ENCODE measurements at places on chromosomes 7 and 10.

DNA sequence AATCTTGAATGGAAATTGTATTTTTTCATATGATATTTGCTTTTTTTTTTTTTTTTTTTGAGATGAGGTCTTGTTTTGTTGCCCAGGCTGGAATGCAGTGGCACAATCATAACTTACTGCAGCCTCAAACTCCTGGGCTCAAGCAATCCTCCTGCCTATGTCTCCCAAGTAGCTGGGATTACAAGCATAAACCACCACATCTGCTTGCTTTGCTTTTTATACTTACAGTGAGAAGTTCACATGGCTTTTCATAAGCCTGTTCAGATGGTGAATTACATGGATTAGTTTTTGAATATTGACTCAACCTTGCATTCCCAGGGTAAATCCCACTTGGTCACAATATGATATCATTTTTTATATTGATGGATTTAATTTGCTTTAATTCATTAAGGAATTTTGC is 22.0 kb downstream of the LRRD1 start:
- DNase-seq, result peak; percentile 68

DNA sequence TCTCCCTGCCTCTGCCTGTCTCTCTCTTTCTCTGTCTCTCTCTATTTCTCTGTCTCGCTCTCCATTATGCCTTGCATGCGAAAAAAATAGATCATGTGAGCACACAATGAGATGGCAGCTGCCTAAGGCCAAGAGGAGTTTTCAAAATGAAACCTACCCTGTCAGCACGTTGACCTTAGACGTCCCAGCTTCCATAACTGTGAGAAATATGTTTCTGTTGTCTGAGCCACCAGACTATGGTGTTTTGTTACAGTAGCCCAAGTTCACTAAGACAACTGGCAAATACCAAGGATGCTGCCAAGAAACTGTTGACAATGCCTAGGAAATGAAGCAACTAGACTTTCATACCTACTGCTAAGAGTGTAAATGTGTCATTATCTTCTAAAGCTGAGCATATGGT is 70.6 kb upstream of the PLXDC2 start:
- DNase-seq, result peak; percentile 90

GRCh38 chr7:44117801-44118429 is 5.4 kb downstream of the POLD2 start:
- peak; percentile 37 for DNase-seq

DNA sequence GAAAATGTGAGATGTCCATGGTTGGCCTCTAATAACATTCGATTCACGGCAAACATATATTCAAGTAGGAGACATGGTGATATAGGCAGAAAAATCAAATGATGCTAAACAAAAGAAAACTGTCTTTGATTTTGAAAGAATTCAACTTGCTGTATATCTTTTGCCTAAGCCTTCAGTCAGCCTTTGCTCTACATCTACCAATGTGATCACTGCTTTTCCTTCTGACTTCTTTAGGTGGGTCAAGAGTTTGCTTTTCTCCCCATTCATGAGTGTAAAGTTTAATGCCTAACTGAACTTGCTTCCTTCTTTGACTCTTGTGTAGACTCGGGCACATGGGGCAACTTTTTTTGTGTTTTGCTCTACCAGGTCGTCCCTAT is 417 bp upstream of the HIF1AN start:
- DNase-seq, result no peak

- no peak for DNase-seq
These were observed 31.0 kb upstream of the ARID5B start for GRCh38 chr10:61870526-61870895.

- no peak for DNase-seq
These were observed 8.7 kb upstream of the VWDE start for GRCh38 chr7:12412407-12412806.

- DNase-seq, result no peak
These were observed 84.3 kb downstream of the NPTX2 start for GRCh38 chr7:98701372-98701771.

GRCh38 chr10:50375051-50375452 is 123.7 kb upstream of the ASAH2 start:
- no peak for DNase-seq

DNA sequence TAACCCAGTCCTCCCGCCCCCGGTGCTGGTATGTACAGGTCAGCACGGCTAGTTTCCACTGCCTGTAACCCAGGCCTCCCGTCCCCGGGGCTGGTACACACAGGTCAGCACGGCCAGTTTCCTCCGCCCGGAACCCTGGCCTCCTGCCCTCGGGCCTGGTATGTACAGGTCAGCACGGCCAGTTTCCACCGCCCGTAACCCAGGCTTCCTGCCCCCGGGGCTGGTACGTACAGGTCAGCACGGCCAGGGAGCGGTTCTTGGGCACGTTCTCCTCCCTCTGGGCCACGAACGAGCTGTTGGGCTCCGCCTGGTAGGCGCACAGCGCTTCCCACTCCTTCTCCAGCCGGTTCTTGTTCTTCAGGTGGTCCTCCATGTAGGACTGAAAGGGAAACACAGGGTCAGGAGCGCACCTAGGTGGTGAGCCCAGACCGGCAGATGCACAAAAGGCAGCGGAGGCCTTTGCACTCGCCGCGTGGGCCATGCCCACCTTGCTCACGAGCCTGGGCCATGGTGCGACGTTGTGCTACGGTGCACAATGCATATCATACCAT is 284.4 kb downstream of the DNAJB6 start:
- DNase-seq, result no peak

GRCh38 chr7:42139751-42140150 is 97.3 kb downstream of the GLI3 start:
- DNase-seq, result no peak

DNA sequence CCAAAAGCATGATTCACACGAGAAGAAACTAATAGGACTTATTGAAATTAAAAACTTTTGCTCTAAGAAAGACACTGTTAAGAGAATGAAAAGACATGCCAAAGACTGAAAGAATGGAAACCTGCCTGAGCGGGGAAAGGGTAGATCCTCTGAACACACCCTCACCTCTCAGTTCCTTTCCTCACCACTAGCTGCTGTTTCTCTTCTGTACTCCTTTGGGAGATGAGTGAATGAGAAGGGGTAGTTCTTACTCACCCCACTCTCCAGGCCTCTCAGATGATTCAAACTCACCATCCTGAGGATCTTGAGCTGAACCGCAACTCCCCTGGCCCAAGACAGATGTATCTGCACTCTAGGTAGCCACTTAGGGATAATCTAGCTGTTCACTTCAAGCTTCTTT is 41.9 kb downstream of the IQUB start:
- DNase-seq, result no peak

- DNase-seq, result no peak
These were observed 120.8 kb upstream of the NANOS1 start for GRCh38 chr10:118908557-118909256.

GRCh38 chr10:4354382-4354812 is 471.6 kb upstream of the AKR1E2 start:
- no peak for DNase-seq

GRCh38 chr7:122885583-122886356 is 490 bp downstream of the CADPS2 start:
- peak; percentile 5 for DNase-seq

DNA sequence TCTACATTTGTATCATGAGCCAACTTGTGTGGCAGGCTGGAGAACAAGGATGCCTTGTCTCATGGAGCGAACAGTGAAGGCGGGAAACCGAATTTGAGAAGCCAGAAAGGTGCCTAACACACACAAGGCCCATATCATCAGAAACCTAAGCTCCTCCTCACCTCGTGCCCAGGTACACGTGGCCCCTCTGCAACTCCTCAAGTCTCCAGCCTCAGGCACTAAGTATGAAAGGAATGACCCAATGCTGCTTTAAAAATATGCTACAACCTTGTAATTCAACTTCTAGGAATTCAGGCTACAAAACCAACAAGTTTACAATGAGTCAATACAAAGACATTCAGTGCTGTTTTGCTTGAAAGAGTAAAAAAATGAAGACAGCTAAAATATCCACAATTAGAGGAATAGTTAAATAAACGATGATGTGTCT is 95.7 kb downstream of the CDK6 start:
- no peak for DNase-seq

- DNase-seq, result no peak
These were observed 206.8 kb downstream of the CUX1 start for GRCh38 chr7:102024005-102024768.

DNA sequence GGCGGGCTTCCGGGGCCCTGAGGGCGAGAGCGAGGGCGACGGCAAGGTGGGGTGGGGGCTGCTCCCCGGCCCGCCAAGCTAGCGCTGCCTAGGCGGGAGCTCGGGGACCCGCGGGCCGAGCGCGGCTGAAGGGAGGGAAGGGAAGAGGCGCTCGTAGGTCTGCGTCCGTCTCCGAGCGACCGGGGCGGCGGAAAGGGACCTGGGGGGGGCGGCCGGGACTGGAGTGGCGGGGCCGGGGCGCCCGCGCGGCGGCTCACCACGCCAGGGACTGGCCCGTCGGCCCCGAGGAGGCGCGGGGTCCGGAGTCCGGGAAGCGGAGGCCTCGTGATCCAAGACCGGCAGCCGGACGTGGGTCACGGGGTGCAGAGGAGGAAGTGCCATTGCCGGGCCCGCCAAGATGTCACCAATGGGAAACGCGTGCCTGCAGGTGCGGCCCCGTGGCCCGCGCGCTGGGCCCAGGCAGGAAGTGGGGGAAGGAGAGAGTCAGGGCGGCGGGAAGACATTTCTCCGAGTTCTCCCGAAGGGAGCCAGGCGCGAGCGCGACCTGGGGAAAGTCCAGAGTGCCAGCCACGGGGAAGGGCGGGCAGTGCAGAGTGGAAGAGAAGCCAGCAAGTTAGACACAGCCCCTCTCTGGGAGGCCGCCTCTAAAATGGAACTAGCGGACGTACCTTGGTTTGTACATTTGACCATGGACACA is 11.9 kb downstream of the HNRNPF start:
- DNase-seq, result peak; percentile 84

DNA sequence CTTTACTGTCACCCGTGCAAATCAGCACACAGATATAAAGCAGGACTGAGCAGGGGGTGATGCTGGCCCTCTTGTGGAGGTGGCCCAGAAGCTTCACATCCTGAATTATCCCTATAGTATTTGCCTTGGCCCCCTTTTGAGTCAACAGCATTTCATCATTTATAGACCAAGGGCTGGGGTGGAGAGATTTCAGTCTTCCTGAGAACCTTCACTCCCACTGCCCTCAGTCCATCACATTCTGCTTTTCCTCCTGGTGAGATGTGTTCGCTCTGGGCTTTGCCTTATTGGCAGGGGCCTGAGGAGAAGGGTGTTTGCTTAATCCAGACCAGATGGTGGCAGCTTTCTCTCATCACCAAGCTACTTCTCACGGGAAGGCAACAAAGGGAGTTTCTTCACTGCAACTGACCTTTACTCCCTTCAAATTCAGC is 47.7 kb downstream of the NOC3L start:
- DNase-seq, result peak; percentile 18

DNA sequence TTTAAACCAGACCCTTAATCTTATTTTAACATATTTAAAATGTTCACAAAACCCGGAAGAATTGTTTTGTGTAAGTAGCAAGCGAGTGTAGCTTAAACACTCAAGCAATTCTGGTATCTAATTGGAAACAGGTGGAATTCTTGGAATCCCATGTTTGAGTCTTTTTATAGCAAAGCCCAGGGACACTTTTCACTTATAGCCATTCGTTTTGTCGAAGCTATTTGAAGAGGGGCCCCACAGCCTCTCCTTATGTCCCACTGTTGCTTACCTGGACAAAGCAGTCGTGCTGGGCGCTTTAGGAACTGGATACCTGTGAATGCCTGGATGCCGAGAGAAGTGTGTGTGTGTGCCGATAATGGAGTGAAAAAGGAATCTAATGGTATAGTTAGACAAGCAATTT is 3.3 kb downstream of the CUX1 start:
- DNase-seq, result no peak

- no peak for DNase-seq
These were observed 14.1 kb downstream of the BMPR1A start for GRCh38 chr10:86770412-86770960.

DNA sequence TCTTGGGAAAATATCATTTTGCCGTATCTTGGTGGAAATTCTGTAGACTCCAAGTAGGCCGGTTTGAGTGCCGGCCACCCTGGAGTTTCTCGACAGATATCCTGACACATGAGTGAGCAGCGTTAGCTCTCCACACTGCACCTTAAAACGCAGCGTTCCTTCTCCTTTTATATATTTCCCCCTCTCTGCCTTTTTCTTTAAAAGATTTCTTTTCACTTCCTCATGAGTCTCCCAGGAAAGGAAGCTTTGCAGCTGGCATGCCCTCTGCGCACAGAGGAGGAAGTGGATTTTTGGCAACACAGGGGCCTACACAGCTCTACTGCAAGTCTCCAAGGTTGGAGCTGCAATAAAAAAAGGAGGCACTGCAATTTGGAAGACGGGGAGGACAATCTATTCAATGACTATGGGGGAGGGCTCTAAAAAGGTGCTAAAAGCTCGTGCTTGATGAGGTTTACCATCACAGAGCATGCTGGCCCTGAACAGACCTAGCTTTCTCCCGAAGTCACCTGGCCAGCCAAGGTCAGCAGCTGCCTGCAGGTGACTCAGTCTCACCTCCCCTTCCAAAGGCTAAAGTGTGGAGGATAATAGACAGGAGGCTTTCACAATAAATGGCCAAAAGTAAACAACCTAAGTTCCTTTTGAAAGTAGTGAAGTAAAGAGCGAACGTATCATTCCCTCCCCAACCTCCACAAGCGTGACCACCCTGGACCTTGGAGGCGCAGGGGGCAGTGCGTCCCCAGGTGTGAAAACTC is 252.8 kb downstream of the ZMYND11 start:
- DNase-seq, result no peak

- no peak for DNase-seq
These were observed 991.8 kb upstream of the PHF14 start for GRCh38 chr7:9981742-9982349.

- DNase-seq, result no peak
These were observed 3.8 kb downstream of the FAM133B start for GRCh38 chr7:92586403-92586802.

- DNase-seq, result no peak
These were observed 24.9 kb downstream of the ZNF783 start for GRCh38 chr7:149286811-149287400.

GRCh38 chr10:85266808-85267207 is 938.4 kb downstream of the CCSER2 start:
- no peak for DNase-seq

DNA sequence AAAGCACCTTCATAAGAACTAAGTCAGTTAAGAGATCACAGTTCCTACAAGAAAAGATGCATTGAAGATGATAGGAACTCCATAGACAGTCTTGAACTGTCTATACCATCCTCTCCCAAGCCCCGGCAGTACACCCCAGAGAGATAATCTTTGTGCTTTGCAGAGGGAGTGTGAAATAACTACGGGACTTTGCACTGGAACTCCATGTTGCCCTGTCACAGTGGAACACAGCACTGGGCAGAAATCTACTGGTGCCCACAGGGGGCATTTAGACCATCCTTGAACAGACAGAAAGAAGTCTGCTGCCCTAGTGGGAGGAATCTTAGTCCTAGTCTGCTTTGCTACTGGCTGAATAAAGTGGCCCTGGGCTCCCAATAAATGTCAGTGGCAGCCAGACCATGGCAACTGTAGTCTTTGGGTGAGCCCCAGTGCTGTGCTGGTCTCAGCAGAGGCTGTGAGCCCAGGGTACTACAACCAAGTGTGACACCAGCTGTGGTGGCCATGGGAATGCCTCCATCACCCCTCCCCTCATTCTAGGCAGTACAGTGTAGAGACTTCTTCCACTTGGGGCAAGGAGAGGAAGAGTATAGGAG is 107.7 kb upstream of the TMEM168 start:
- no peak for DNase-seq

GRCh38 chr10:88152728-88153133 is 289.3 kb downstream of the PTEN start:
- peak; percentile 59 for DNase-seq

- DNase-seq, result peak; percentile 13
These were observed 17.0 kb downstream of the ATE1 start for GRCh38 chr10:121910673-121911420.

GRCh38 chr7:151372612-151373265 is 31.1 kb downstream of the NUB1 start:
- no peak for DNase-seq

GRCh38 chr7:81159402-81159801 is 240.6 kb upstream of the SEMA3C start:
- peak; percentile 77 for DNase-seq
